Stimulated activated CD4-positive, alpha-beta T cell treated with anti-CD3 and anti-CD28 coated beads, TNF-alpha, amount 100 ng/mL, for 48 hours (primary cell): ENCODE measurements at places on chromosomes 6 and 20.

DNA sequence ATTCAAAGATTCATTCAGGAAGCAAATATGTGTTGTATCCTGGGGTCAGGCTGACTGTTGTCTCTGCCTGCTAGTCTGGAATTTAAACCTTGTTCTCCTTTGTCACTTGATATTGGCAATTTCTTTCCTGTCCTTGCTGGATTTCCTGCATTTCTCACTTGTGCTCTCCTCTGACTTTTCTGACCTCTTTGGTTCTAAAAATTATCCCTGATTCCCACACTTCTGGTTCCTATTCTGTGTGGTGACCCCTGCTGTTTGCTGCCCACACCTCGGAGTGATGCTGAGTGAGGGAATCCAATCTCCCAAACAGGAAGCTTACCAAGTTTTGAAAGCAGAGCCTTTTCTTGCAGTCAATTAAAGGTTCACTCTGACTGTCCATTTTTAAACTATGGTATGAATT lies 345.3 kb downstream of the CDKAL1 start:
- no peak for DNase-seq

DNA sequence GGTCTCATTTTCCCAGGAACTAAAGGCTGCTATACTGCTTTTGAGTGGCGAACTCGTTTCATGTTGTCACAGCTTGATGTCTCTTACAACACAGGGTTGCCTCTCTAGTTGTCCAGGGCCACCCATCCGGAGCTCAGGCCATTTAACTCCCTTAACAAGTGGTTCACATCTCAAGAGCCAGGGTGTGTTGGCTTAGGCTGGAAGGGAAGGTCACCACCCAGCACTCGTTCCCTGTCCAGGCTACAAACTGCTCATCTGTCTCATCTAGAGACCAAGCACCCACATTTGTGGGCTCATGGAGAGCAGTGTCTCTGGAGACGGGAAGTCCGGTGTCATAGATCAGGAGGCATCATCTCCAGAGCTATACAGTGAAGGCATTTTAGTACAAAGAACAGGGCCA lies 106.8 kb upstream of the EXOC2 start:
- no peak for DNase-seq

GRCh38 chr20:2814076-2814475 lies 711 bp upstream of the C20orf141 start:
- no peak for DNase-seq

- no peak for DNase-seq
Observed at GRCh38 chr6:328136-328670, 35.9 kb downstream of the DUSP22 start.

GRCh38 chr6:153131037-153131981 lies at the start of gene RGS17:
RGS17 (minus strand) TSS chr6:153131282; CDS start chr6:153044018, 87,264 bp downstream.
- DNase-seq: no peak

DNA sequence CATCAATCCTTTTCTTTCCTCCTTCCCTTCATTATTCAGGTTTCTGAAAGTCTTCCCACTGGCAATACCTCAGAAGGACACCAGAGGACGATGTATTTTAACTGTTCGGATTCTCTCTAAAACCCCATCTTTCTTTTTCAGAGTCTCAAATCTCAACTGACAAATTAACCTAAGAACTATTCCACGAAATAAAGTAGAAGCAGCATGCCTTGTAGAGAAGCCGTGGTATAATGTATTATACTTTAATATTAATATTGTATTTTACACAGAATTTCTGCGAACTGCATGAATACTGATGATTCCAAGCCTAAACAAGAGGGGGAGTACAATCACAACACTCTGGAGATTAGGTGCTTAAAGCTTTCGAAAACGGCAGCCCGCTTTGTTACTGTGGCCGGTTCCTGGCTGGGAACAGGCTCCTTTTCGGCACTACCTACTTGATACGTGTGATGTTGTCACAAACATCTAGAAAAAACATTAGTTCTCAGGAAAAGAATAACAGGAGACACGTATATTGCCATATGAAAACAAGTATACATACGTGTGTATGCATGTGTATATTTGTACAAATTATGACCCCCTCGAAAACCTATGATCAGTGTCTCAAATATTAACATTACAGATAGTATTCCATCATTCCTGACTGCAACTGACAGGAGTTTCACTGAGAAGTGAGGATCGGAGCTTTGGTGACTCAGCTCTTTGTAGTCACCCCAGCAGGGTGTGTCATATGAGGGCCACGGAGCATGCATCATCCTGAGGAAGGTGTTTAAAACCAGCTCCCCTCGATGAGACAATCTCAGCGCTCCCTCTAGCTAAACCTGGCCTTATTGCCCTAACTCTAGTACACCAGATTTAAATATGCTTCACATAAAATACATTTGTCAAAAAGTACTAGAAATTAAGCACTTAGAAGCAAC lies 319.7 kb upstream of the TCF21 start:
- peak; percentile 3 for DNase-seq

GRCh38 chr6:62371453-62372210 lies 85.6 kb upstream of the KHDRBS2 start:
- no peak for DNase-seq

GRCh38 chr6:44260011-44260410 lies 2.7 kb upstream of the SLC35B2 start:
- DNase-seq: no peak

GRCh38 chr6:15555101-15556038 lies 107.5 kb downstream of the DTNBP1 start:
- DNase-seq: no peak

DNA sequence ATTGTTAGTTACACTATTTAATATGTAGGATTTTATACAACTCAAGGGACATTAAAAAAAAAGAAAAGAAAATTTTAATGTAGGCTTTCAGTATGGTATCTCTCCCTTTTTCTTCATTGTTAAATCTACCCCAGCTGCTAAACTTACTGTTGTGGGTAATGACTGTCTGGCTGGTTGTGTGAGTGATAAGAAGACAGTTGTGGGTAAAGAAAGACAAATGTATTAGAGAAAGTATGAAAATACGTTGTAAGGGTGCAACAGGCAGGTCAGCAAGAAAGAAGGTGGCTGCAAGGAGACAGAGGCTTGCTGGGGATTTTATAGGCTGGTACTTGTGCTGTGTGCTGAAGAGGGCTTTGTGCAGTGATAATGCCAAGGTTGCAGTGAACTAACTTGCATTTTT lies 91.4 kb upstream of the FOXO3 start:
- no peak for DNase-seq

GRCh38 chr6:33190504-33191107 lies 1.7 kb downstream of the COL11A2 start:
- no peak for DNase-seq

GRCh38 chr20:19404826-19405225 lies 192.4 kb downstream of the SLC24A3 start:
- no peak for DNase-seq

DNA sequence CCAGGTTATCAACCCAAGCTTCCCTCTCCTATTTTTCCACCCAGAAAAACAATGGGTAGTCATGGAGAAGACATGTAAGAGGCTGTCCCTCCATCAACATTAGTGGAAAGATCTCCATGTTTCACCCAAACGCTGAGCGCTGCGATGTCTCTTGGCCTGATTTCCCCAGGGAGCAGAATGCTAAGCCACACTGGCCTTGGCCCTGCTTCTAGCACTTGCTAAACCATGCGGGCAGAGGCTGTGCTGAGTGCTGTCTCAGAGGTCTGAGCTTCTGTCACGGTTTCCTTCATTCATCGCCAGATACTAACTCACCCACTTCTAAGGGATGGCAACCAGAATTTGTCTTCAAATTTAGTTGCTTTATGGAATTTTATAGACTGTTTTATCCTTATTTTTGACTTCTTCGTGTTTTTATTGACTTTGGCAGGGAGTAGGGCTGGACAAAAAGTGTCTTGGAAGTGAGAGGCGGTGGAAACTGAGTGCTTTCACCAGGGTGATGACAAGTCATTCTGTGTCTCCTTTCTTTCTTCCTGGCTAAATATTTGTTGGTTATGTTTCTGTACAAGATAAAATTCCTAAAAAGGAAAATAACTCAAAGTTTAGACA lies 181.4 kb upstream of the UST start:
- no peak for DNase-seq

DNA sequence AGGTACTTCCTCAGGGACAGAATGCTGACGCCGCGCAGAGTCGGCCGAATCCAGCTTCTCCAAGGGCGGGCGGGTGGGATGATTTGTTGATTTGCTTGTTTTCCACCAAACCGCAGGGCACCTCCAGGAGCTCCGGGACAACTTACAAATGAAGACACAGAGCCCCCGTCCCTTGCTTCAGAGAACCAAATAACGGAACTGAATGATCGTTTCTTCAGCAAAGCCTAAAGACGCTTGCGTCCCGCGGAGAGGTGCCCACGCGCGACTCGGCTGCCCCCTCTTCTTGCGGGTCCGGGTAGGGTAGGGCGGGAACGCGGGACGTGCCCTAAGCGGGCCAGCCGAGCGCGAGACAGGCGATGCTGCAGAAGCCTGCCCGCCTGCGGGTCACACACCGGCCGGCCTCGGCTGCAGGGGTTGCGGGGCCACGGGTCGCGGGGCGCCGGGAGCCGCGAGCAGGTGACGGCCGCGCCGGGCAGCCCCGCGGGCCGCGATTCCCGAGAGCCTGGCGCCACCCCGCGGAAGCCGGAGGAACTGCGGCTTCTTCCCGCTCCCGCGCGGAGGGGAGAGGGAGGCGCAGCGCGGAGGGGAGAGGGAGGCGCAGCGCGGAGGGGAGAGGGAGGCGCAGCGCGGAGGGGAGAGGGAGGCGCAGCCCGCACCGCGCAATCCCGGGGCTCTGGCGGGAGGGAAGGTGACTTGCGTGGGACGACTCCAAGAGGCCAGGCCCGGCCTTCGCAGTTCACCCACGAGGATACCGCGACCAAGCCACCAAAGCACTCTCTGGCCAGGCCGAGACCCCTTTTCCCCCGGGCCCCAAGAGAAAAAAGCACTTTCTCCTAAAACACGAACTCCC lies 7.7 kb upstream of the FOXF2 start:
- peak; percentile 57 for DNase-seq

DNA sequence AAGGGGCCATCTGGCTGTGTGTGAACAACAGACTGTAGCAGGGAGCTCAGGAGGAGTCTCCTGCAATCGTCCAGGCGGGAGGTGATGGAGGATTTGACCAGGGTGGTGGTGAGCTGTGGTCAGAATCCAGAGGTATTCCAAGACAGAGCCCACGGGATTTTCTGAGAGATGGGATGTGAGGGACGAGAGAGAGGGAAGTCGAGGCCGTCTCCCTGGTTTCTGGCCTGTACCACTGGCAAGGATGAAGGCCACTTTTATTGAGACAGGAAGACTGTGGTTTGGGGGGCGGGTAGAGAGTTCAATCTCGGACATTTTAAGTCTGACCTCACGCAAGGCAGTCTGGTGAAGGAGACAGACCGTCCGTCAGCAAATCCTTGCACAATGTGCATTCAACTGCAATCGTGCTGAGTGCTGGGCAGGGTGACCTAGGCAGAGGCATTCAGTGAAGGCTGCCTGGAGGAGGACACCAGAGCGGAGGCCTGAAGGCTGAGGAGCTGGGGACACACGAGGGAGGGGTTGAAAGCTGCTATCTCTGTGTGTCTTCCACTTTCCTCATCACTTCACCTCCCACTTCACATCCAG lies 53.9 kb downstream of the PREX1 start:
- no peak for DNase-seq

DNA sequence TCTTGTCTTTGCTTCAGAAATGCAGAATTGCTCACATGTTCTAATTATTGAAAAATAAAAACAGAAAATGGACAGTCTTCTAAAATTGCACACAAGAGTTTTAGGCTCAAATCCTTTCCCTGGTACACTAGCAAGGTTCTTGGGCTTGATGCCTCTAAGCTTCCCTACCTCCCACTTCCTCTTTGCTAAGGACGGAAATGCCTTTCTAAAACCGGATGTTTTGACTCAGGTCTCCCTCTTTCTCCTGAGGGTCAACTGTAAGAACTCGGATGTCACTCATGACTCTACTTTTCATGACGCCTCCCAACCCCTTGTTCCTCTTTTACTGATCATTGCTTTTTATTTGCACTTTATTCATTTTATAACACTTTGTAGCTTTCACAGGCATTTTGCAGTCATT lies 613.5 kb downstream of the C6orf118 start:
- DNase-seq: no peak

- no peak for DNase-seq
Observed at GRCh38 chr6:24775520-24776058, 852 bp downstream of the GMNN start.

GRCh38 chr6:170259278-170259677 lies 31.6 kb downstream of the DLL1 start:
- DNase-seq: no peak

- DNase-seq: no peak
Observed at GRCh38 chr6:6711832-6712448, 123.4 kb downstream of the LY86 start.

- DNase-seq: no peak
Observed at GRCh38 chr6:154605178-154605881, 94.8 kb upstream of the CNKSR3 start.

GRCh38 chr6:146265056-146265455 lies 236.2 kb downstream of the GRM1 start:
- DNase-seq: no peak

DNA sequence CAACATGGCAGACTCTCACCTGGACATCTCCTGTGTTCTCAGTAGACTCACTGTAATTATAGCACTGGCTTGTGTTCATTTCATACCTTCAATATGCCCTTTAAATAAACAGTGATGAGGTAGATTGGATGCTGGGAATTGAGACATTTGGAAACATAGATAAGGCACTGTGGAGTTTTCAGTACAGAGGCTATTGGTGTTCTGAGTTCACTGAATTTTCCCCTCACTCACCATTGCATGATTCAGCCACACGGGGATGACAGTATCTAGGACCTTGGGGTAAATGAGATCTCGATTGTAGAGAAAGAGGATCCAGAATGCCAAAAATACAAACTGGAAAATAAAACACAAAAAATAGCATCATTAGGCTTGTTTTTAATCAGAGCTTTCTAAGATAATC lies 12.6 kb downstream of the ADTRP start:
- no peak for DNase-seq

DNA sequence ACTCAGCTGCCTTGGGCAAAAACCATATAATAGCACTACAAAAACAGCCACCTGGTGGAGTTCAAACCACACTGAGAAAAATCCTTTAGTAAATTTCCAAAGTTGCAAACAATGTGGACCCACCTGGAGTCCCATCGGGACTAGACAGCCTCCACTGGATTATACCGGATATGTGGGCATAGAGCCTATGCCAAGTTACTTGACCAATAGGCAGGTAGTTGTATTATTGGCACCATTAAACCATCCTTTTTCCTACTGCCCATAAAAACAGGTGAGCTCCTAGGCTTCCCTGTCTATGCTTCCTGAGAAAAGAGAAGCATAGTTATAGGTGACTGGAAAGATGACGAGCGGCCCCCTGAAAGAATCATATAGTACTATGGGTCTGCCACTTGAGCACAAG lies 51.7 kb upstream of the ADGRF4 start:
- no peak for DNase-seq

DNA sequence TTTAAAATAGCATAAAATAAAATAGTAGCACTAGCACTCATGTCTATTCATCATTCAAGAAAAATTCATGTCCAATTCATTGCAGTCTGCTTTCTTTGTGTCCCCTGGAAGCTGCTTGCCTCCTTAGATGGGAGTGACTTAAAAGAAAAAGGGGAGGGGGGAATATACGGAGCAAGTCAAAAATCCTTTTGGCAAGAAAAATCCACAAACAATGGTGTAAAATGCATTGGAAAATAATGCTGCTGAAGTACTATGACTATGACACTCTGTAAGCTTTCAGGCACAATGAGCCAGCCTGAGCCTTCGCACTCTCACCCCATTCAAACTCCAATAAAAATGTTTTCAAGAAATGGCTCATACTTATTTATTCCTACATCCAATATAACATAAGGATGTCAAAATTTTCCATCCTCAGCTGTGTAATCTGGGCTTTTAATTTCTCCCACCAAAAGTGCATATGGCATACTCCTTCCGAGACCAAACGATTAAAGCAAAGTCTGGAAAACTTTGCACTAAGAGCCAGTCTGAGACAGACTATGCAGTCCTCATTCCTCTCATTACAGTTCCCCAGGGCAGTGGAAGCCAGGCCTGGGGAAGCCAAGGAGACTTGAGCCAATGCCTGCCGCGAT lies 790 bp downstream of the NEDD9 start:
- no peak for DNase-seq
